ENCODE measurements at places on chromosomes 6 and 20.

DNA sequence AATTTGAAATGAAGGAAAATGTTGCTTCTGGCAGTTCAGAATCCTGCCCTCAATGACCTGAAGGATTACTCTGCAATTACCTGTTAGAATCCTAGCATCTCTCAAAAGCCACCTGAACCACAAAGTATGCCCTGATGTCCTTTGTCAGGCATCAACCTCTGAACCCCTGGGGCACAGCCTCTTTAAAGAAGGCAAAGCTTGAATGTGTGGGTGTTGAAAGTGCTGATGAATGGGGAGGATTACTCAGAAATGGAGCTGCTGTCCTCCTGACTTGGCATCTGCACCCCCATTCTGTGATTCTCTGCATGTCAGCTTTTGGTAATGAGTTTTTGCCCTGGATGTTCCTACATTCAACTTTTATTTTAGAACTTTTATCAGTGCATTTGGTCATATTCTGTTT, 179.2 kb downstream of the PKHD1 start:
- no peak for DNase-seq

DNA sequence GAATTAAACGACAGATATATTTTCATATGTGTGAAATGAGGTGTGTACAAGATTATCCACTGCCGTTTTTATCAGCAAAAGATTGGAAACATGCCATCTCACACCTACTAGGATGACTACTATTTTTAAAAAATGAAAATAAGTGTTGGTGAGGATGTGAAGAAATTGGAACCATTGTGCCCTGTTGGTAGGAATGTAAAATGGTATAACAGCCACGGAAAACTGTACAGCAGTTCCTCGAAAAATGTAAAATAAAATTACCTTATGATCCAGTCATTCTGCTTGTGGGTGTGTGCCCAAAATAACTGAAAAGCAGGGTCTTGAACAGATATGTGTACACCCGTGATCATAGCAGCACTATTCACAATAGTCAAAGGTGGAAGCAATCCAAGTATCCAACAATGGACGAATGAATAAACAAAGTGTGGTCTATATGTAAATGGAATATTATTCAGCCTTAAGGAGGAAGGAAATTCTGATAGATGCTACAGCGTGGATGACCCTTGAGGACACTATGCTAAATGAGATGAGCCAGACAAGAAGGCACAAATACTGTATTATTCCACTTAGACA, 27.0 kb upstream of the CCN5 start:
- DNase-seq = no peak

DNA sequence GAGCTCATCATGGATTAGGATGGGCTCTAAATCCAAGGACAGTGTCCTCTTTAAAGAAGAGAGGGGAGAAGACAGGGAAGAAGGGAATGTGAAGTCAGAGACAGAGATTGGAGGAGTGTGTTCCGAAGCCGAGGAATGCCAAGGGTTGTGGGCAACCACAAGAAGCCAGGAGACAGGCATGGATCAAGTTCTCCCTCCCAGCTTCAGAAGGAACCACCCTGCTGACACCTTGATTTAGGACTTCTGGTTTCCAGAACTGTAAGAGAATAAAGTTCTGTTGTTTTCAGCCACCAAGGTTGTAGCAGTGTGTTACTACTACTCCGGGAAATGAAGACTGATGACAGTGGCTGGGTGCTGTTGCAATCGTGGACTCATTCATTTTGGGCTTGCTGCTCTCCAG, 120.1 kb downstream of the RPS12 start:
- no peak for DNase-seq

GRCh38 chr20:15224199-15224598, 886.8 kb upstream of the FLRT3 start:
- no peak for DNase-seq

GRCh38 chr6:89385156-89385667, 26.9 kb downstream of the RRAGD start:
- no peak for DNase-seq

- no peak for DNase-seq
Measured at GRCh38 chr6:73511796-73512195, 9.0 kb downstream of the EEF1A1 start.

DNA sequence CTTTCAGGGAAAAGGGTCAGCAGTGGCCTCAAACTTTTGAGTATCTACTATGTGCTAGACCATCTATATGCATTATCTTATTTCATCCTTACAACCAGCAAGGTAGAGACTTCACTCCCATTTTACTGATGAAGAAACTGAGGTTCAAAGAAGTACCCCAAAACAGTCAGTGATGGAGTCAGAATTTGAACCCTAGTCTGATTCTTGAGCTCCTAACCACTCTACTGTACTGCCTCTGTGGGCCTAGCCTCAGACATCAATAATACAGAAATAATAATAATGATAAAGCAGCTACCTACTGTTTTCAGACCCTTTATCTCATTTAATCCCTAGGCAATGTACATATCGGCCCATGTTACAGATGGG, 8.4 kb downstream of the ADA start:
- no peak for DNase-seq

GRCh38 chr6:28738396-28738765, 185.4 kb downstream of the TRIM27 start:
- DNase-seq = no peak

DNA sequence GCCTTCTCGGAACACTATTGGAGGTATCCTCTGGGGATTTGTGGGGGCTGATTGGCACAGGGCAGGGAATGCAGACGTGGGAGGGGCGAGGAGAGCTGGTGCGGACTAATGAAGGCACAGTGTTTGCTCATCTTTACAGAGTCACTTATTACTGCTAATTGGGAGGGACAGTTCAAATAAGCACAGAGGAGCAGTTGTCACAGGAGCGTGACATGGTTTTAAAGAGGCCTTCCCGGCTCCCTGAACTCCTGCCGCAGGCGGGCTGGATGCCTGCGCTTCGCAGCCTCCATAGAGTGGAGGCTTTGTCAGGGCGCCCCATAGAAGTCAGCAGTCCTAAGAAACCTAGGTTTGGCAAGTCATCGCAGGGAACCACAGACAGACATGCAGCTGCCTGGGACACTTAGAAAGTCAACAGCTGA, 149.6 kb downstream of the LINC00237 start:
- no peak for DNase-seq

- DNase-seq = no peak
Measured at GRCh38 chr20:34190262-34190661, 51.0 kb upstream of the ASIP start.

DNA sequence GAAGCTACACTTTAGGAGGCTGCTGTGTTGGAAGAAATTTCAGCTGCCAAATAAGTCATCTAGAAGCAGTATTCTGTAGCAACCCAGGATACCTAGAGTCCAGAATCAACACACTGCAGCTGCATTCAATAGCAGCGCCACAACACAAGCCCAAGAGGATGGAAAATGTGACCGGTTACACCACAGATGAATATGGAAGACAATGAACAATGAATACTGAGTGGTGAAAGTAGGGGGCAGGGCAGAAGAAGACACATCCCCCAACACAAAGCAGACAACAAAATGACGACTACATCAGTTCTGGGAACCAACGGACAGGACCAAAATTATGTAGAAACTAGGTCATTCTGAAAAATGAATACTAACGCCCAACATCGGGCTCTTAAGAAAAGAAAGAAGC, 38.2 kb downstream of the KIF6 start:
- DNase-seq = no peak

- DNase-seq = no peak
Measured at GRCh38 chr20:6732001-6732447, 35.5 kb upstream of the BMP2 start.

GRCh38 chr20:5056801-5057599, 55.7 kb upstream of the SLC23A2 start:
- DNase-seq = peak; percentile 64

- no peak for DNase-seq
Measured at GRCh38 chr6:53654745-53655240, 10.8 kb downstream of the KLHL31 start.

GRCh38 chr6:41917528-41917927, 3.4 kb downstream of the MED20 start:
- no peak for DNase-seq

- peak; percentile 24 for DNase-seq
Measured at GRCh38 chr20:58271606-58272351, 37.7 kb upstream of the RAB22A start.

GRCh38 chr6:5507131-5507681, 245.9 kb downstream of the FARS2 start:
- DNase-seq = peak; percentile 44

DNA sequence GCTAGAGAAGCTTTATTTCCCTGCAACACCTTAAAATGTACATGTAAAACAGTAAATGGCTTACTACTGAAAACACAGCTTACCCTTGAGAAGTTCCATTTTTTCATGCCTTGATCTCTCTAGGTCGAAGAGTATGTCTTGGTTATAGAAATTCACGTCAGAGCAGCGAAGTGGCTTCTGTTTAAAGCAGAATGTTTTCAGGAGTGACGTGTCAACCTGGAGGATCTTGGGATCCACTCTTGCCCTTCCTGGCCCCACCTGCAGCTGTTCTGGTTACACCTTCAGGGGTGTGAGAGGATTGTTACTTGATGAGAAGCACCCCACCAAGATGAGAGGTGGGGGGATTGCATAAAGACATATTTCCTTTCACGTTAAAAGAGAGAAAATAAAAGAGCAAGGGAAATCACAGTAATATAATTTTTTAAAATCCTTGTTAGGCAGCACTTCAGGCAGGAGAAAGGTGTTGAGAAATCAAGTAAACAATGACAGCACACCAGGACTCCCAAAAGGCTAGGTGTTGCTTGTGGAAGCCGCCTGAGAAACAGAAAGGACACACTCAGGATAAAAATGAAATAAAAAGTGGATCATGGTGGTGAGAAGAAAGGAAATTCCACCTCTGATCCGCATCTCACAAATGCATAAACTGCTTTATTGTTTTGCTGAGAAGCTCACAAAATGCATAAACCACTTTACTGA, 149.7 kb downstream of the UNC5CL start:
- DNase-seq = no peak

- peak; percentile 77 for DNase-seq
Measured at GRCh38 chr6:15491255-15491985, 171.4 kb downstream of the DTNBP1 start.

DNA sequence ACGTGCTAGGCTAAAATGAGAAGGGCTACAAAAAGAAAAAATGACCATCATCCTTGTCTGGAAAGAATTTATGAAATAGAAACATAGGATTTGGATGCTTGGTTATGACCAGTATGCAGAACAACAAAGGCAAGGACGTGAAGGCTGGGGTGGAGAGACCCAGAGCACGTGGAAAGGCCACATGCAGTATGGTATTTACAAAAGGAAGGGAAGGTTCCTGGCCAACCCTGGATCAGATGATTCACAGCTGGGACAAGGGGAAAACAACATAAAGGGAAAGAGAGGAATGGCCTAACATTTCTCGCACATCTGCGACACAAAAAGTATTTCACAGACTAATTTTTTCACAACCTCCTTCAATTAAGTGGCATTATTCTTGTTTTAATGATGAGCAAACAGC, 8.2 kb downstream of the STX7 start:
- no peak for DNase-seq

DNA sequence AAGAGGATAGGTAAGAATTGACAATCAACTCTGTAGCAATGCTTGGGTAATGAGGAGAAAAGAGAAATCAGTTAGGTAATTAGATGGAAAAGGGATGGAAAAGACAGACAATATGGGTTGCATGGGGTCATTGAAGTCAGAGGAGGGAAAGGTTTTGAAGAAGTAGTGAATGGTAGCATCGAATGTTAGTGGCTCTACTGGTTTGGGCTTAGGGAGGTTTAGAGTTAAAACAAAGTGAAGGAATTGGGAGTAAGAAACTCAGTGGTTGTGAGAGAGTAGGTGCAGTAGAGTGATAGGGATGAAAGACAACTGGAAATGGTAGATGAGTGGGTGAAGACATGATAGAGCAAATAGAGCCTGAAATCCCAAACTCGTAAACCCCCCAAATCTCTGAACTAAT, 140.1 kb upstream of the ZFP64 start:
- DNase-seq = no peak

DNA sequence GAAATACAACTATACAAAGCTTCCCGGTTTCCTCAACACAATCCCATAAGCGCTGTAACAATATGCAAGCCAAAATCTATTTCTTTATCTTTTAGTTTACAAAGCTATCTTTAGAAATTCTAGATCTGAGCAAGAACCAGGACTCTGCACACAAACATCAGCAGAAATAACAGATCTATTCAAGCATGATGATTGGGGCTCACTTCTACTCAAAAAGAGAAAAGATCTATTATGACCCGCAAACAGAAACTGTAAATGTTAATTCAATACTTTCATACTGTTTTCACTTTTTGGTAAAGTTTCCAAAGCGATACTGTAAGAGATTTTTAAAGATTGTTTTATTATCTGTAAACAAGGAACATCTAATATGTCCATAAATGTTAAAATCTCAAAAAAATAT, 86.6 kb downstream of the SESN1 start:
- DNase-seq = peak; percentile 13

Measured in GM10248 (cell line).